ENCODE measurements at places on chromosomes 16 and 17.
A peak's percentile ranks its signal among the peaks of the same experiment; 100 is the strongest.

DNA sequence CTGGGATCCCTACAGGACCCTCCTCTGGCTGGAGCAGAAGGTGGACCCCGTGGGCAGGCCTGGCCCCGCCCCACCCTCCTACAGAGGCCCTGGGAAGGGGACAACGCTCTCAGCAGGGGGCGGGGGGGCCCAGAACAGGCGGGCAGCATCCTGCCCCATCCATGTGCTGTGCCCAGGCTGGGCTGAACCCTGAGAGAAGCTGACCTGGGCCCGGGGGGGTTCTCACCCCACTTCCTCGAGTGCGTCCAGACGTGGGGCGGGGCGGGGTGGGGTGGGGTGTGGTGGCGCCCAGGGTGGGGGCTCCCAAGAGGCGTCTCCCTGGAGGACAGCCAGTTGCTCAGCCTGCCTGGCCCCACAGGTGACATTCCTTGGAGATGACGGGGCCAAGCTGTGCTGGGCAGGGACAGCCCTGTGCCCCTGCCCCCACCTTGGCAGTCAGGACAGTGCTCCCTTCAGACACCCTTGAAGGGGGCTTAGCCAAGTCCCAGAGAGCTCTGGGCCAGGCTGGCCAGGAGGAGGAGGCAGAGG lies 390 bp upstream of the UNC13D start:
- DNase-seq = no peak

GRCh38 chr17:80529904-80530292 lies 14.7 kb upstream of the RPTOR start:
- no peak for DNase-seq

DNA sequence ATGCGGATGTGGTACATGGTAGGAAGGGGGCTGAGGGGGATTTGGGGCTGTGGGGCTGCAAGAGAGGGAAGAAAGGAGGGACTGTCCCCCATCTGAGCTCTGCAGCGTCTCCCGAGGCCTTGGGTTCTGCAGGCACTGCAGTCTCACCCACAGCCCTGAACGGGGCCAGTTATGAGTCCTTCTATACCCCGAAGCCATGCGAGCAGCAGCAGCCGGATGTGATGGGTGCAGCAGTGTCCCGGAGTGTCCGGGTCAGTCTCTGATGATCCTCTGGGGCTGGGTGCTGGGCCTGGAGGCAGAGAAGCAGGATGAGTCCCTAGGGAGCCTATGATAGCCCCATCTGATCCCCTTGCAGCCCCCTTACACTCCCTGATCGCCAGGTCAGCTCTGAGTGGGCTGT lies 41.5 kb downstream of the CPNE2 start:
- no peak for DNase-seq

- no peak for DNase-seq
Observed at GRCh38 chr17:64591944-64592343, 70.2 kb downstream of the SMURF2 start.

DNA sequence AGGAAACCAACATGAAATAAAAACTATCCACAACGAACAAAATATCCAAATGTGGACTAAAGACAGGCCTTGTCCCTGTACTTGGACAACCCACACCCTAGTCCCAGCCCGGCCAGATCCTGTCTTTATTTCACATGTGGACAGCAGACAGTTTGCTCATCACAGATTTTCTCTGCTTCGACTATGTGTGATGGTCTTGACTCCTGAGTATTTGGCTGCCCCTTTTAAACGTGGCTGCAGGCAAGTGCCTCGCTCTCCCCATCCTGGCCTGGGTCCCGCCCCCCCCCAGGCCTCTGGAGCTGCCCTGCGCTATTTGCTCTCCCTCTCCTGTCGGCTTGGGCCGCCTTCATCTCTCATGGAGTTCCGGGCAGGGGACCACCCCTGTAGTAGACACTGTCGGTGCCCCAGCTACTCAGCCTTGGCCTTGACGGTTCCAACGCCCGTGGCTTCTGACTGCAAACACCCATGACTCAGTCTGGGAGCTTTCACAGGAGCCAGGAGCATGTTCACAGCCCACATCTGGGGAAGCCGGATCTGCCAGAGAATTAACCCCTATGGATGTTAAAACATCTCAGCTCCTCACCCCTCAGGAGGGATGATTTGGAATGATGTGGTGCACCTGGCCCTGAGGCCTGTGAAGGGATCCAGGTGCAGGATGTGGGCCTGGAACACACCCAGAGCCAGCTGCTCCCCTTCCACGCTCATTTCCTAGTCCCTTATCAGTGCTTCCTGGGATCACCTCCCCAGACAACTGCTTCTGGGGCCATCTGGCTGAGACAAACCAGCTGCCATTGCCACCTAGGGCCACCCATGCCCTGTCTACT lies 229.7 kb upstream of the RPL38 start:
- no peak for DNase-seq

DNA sequence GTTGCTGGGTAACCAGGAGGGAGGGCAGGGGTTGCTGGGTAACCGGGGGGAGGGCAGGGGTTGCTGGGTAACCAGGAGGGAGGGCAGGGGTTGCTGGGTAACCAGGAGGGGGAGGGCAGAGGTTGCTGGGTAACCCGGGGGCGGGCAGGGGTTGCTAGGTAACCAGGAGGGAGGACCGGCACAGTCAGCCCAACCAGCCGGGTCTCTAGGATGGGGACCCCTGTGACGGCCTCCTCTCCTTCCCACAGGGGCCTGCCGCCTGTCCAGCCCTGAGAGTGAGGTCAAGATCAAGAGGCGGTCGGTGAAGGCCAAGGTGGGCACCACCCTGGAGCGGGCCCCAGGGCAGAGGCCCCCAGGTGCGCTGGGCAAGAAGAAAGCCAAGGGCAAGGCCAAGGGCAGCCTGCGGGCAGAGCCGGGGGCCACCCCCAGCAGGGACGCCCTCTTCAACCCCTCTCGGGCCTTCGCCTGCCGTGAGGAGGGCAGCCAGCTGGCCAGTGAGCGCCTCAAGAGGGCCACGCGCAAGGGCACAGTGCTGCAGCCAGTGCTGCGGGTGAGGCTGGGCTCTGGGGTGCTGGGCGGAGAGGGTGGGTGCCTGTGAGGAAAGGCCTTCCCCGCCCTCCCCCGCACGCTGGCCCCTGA lies 54.6 kb downstream of the ACTG1 start:
- no peak for DNase-seq

DNA sequence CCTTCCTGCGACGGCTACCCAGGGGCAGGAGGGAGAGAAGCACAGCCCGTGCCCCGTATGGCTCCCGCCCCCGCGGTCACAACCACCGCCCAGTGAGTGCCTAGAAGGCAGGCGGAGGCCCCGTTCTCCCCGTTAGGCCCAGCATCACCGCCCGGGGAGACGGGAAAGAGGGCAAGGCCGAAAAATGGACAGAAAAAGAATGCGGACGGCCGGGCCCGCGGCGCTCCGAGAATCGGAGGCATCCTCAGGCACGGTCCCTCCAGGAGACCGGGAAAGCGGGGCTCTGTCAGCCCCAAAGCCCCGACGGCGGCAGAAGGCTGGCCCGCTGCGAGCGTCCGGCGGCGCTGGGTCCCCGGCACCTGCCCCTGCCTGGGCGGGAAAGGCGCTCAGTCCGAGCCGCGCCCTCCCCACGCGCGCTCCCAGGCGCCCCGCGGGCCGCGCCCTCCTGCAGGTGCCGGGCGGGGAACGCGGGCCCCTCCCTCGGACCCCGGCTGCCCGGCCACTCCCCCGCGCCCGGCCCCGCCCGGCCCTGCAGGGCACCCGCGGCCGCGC lies 407 bp downstream of the MCRIP1 start:
- no peak for DNase-seq

- peak; percentile 90 for DNase-seq
Observed at GRCh38 chr16:70162041-70162451, 11.5 kb upstream of the CLEC18C start.

GRCh38 chr16:3974751-3975150 lies 94.2 kb upstream of the CREBBP start:
- DNase-seq = no peak

- DNase-seq = no peak
Observed at GRCh38 chr16:12182212-12182611, 205.7 kb downstream of the SNX29 start.

DNA sequence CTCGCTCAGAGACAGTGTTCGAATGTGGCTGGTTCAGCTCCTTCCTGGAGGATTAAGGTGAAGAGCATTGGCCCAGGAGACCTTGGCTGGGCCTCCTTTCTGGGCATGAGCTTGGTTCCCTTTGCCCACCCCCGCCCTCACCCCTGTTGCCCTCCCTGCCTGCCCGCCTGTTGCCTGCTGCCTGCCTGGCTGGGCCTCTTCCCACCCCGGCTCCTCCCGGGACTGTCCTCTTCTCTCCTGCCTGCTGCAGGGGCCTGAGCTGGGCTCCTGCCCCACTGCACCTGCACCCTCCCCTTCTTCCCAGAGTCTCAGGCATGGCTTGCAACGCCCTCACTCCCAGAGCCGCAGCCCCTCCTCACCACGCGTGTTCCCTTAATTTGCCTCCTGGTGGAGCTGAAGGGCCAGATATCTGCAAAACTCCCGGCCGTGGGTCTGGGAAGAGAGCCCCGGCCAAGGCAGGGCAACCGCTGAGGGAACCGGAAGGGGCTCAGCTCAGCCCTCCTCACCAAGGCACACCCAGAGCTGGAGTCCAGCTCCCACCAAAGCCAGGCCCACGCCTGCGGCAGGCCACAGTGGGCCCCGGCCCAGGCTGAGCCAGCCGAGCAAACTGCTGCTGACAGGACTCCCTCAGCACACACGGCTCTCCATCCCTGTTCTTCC lies 31.2 kb downstream of the MNT start:
- DNase-seq = no peak

GRCh38 chr16:65679785-65680184 lies 557.9 kb upstream of the CDH11 start:
- DNase-seq = no peak

GRCh38 chr16:23416816-23417215 lies 36.2 kb downstream of the COG7 start:
- no peak for DNase-seq

DNA sequence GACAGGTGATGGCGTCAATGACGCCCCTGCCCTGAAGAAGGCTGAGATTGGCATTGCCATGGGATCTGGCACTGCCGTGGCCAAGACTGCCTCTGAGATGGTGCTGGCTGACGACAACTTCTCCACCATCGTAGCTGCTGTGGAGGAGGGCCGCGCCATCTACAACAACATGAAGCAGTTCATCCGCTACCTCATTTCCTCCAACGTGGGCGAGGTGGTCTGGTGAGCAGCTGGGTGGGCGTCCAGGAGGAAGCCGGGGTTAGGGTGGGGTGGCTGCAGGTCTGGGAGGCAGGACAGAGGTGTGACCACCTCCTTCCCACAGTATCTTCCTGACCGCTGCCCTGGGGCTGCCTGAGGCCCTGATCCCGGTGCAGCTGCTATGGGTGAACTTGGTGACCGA lies 23.2 kb downstream of the RABEP2 start:
- no peak for DNase-seq

GRCh38 chr17:78615631-78616030 lies 38.4 kb upstream of the DNAH17 start:
- DNase-seq = no peak

- DNase-seq = no peak
Observed at GRCh38 chr17:35889818-35890773, 9.9 kb upstream of the CCL5 start.

GRCh38 chr17:67126983-67127382 lies 82.6 kb downstream of the CACNG1 start:
- DNase-seq = no peak

GRCh38 chr17:79796444-79796762 lies 474 bp downstream of the CBX8 start:
- no peak for DNase-seq

- DNase-seq = no peak
Observed at GRCh38 chr17:39579318-39580081, 28.2 kb downstream of the NEUROD2 start.

DNA sequence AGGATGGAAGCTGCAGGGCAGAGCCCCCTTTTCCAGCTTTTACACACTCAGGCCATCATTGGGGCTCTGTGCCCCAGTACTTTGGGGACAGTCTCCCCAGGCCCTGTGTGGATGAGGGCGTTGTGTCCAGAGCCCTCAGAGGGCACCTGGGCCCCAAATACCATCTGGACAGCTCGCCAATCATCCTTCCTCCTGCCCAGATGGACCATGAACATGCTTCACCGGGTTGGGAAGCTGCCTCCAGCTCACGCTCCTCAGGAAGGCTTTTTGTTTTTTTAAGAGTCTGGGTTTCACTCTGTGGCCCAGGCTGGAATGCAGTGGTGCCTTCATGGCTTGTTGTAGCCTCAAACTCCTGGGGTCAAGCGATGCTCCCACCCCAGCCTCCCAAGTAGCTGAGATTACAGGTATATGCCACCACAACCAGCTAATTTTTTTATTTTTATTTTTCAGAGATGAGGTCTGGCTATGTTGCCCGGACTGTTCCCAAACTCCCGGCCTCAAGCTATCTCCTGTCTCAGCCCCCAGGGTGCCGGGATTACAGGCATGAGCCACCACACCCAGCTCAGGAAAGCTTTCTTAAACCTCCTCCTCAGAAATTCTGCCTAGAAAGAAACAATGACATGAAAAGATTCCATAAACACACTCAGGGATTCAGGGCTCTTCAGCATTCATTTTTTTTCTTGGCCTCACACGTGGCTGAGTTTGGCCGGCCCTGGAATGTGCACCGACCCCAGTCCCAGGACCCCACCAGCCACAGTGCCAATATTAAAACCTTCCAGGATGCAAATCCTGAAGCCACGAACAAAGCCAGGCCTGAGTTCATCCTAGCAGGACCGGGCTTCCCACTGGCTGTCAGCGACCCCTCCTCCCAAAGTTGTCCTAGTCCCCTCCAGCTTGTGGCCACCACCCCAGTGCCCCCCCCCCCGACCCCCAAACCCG lies 27.4 kb upstream of the ZNF423 start:
- no peak for DNase-seq

- no peak for DNase-seq
Observed at GRCh38 chr17:17181666-17182597, 24.2 kb downstream of the PLD6 start.
